ENCODE measurements at places on chromosomes 6 and 20. TPM values are rescaled to one million over a fixed set of nuclear protein-coding genes. Genes with fewer than 3 reads are reported as not detected.

DNA sequence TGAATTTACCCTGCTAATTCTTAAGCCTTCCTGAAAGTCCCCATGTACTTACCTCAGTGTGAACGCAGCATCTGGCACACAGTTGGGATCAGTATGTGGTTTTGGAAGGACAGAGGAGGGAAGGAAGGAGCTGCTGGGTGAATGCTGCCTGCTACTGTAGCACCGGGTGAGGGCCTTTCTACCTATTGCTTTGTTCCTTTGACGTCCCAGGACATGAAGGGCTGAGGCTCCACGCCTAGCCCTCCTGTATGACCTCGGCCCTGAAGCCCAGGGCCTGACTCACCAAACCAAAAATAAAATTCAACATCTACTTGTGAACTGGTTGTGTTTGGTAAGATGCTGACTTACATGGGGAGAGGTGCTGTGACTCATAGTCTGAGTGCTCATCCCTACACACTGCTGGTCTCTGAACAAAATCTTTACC, 51.1 kb downstream of the ARID1B start:
- DNase-seq = peak; percentile 67

GRCh38 chr6:113923526-113923925, 47.4 kb downstream of the HDAC2 start:
- DNase-seq = no peak

DNA sequence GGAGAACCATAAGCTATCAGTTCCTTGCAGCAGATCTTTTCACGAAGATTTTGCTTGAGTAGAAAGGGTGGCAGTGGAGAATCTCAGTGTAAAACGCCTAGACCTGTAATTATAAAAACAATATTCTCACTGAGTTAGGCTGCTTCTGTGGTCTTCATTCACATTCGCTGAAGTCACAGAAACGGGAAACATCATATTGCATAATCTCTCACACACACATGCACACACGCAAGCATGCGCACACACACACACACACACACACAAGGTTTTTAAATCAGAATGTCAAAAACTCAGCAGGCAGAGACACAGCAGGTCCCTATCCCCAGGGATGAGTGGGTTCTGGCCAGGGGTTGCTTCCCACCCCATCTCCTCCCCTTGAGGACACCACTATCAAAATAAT, 175.5 kb downstream of the ATXN1 start:
- DNase-seq = no peak

The TOX2 gene
- total RNA-seq = 2.3 TPM

DNA sequence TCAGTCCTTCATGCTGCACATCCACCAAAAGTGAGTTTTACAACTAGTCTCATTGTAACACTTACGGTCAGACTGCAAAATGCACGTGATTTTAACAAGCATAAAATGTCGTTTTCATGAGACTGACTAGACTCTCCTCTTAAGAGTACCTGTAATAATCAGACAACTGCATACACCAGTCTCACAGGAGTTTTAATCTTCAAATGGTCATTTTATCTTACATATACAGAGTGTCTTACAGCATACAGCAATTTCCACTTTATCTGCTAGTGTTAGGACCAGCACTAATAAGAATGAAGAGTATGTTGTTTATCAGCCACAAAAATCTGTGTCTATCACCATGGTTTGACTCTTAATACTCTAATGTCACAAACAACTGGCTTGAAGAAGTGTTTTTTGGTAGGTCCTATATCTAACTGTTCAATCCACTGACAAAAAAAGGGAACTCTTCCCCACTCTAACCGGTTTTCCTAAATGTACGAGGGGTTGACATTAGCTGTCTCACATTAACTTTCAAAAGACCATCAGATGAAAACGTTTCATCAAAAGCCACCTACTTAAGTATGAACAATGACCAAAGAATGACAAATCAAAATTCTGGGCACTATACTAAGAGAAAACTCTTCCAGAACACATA, 1.5 kb upstream of the ASF1A start:
- no peak for DNase-seq

The OR2J3 gene
- not detected for total RNA-seq

DNA sequence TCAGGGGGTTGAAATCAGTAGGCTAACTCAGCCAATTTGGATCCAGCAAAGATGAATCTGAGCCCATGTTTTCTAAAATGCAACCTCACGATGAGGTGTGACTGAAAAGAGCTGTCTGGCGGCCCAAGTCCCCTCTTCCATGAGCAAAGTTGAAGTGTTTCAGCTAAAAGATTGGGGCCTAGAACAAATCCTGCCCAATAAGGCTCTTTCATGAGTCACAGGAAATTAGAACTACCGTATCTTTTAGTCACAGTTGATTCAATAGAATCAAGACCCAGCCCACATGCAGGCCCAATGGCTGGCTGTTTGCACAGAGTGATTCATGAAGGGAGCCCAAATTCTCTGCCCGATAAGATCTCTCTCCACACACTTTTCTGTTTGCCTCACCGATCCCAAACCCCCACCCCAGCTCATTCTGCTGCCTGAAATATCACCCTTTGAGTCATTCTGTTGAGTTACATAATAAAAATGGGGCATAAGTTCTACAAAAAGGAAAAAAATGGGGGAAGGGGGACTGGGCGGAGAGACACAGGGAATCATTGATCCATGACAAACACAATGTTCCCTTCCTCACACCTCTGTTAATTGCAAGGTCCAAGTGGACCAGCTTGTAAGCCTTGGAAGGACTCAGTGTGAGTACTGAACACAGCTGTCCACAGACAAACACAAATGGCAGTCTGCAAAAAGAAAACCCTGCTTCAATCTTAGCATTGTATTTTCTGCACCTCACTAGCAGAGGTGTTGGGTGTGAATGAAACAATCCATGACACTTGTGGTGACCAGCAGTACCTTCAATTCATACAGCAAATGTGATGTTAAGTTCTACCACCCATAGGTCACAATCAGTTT, 13.8 kb downstream of the FOXQ1 start:
- no peak for DNase-seq

- peak; percentile 15 for DNase-seq
Observed at GRCh38 chr6:115891111-115891669, 169.5 kb downstream of the FRK start.
